IMR-90 (cell line): ENCODE measurements at places on chromosomes 6 and 20. TPM values are rescaled to one million over a fixed set of nuclear protein-coding genes. Genes with fewer than 3 reads are reported as not detected.
A peak's percentile ranks its signal among the peaks of the same experiment; 100 is the strongest.

TCP11 gene
- total RNA-seq: 0.36 and 0.56 TPM in 2 replicates

DNA sequence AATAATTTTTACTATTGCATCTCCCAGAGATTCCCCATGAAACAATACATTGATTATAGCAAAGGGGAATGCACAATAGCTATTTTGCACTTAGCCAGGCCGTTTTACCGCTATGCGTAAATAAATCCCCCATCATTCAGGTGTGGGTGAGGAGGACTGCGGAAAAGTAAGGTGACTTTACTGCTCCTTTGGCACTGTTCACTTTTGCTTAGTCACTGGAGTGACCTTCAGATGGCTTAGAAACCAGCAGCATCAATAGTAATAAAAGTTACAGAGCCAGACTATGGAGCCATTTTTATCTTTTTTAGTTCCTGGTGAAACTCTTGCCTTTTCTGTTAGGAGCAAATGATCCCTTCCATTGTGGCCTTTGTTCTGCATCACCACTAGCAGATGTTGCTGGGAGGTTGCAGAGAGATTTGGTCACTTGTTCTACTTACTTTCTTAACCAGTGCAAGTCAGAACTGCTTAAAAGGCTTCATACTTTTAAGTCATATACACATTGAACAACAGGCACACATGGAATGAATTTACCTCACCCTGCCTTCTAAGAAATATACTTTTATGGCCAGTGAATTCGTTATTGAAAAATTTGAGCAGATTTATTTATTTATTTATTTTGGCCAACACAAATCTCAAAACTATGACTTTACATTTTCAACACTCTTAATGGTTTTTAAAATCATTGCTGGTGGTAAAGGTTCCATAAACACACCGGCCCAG, 12.1 kb upstream of the BTBD3 start:
- H3K27me3 ChIP-seq: no peaks in the 10 kb centered on the region
- no peaks in the 10 kb centered on the region; the same call in 1 of the 2 replicates for H3K36me3 ChIP-seq
- DNase-seq: peak; percentile 29

OR2B6 gene
- total RNA-seq: not detected in 2 replicates

FILIP1 gene
- under 0.01 TPM in 2 replicates for total RNA-seq

TREM1 gene
- total RNA-seq: not detected in 2 replicates

GRCh38 chr20:12315652-12316051, 398.0 kb downstream of the BTBD3 start:
- H3K4me1 ChIP-seq: no peaks in the 10 kb centered on the region
- H3K4me3 ChIP-seq: no peak overlapping the region
- no peaks in the 10 kb centered on the region for H3K36me3 ChIP-seq

DNA sequence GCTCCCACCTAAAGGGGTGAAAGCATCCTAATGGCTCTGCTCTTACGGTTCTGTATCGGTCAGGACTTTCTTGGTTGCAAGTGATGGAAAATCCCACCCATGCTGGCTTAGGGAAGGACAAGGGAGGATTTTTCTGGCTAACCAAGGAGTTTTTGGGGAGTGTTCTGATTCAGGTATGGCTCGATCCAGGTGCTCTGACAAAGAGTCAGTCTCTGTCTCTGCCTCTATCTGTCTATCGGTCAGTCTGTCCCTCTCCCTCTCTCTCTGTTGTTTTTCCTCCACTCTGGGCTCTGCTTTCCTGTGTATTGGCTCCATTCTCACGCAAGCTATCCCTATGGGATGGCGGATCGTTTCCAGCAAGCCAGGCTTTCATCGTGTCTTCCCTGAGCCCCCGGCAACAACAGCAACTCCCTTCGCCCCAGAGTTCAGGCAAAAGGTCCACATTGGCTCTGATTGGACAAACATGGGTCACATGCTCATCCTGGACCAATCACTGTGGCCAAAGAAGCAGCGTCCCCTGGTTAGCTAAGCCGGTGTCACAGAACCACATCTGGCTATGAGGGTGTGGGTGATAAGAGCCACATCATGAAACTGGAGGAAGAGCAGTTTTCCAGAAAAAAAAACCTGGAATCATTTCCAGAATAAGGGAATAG, 160.3 kb downstream of the BMP7 start:
- no peak for DNase-seq
- no peak overlapping the region for H3K4me3 ChIP-seq
- H3K27ac ChIP-seq: no peak overlapping the region
- H3K4me1 ChIP-seq: no peaks in the 10 kb centered on the region
- no peaks in the 10 kb centered on the region for H3K27me3 ChIP-seq
- H3K36me3 ChIP-seq: no peaks in the 10 kb centered on the region

DNA sequence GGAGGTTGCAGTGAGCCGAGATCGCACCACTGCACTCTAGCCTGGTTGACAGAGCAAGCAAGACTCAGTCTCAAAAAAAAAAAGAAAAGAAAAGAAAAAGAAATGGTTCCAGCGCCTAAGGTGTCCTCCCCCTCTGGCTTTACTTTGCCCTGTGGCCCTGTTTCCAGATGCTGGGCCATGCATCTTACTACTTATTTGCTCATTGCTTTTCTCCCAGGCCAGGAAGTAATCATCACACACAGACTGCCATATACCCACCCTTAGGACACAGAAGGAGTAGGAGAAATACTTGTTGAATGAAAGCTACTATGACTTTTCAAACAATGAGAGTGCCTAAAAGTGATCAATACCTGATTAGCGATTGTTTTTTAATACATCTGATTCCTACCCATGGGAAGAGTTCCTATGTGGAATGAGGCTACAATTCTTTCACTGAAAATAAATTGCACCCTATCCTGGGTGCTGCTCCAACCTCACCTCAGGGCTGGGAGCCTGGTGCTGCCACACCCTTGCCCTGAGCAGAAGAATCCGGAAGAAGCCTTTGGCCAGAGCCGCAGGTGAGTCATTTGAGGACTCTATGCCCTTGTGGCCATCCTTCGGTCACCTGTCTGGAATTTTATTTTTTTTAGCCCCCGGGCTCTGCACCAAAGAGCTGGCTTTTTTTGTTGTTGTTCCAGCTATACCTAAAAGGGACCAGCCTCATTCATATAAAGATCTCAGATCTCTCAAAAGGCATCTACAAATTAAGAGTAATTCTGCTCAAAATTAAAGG, 22.7 kb upstream of the TFAP2C start:
- no peak overlapping the region for H3K27ac ChIP-seq
- DNase-seq: no peak
- no peaks in the 10 kb centered on the region for H3K27me3 ChIP-seq
- H3K36me3 ChIP-seq: no peaks in the 10 kb centered on the region
- H3K4me1 ChIP-seq: no peaks in the 10 kb centered on the region
- no peak overlapping the region for H3K4me3 ChIP-seq

PI16 gene
- under 0.01 TPM in 1 of 2 replicates, not detected in the other for total RNA-seq

- no peak overlapping the region for H3K4me3 ChIP-seq
- H3K27me3 ChIP-seq: no peaks in the 10 kb centered on the region
- H3K27ac ChIP-seq: peak overlapping the region; percentile 51; the same call in 1 of the 2 replicates
Measured at GRCh38 chr6:45447005-45447404, 69.3 kb upstream of the SUPT3H start.

C4B gene
- 0.54 and 0.56 TPM in 2 replicates for total RNA-seq

GRCh38 chr20:51169813-51170212, 146.9 kb upstream of the KCNG1 start:
- no peaks in the 10 kb centered on the region for H3K4me1 ChIP-seq
- H3K36me3 ChIP-seq: no peaks in the 10 kb centered on the region
- no peak overlapping the region for H3K27ac ChIP-seq

CLDN20 gene
- not detected in 2 replicates for total RNA-seq

DNA sequence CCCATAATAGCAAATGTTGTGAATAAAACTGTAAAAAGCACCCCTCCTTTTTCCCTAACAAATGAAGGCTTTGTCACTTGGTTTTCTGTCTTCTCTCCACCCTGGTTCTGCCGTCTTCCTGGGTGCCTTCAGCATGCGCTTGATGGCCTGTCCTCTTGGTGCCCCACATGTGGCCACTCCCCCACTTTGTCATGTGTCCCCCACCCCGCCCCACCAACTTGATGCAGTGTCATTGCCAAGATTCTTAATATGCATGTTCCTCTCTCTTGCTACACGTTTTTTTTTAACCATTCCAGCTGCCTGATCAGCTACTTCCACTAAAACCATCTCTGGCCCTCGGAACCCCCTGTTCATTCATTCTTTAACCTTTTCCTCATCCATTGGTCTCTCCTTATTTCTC, 340.3 kb downstream of the QKI start:
- H3K4me1 ChIP-seq: peaks cover 3% of the 10 kb centered on the region; the same call in 1 of the 2 replicates
- no peaks in the 10 kb centered on the region for H3K27me3 ChIP-seq
- H3K4me3 ChIP-seq: no peak overlapping the region
- no peak for DNase-seq
- H3K36me3 ChIP-seq: no peaks in the 10 kb centered on the region

DNA sequence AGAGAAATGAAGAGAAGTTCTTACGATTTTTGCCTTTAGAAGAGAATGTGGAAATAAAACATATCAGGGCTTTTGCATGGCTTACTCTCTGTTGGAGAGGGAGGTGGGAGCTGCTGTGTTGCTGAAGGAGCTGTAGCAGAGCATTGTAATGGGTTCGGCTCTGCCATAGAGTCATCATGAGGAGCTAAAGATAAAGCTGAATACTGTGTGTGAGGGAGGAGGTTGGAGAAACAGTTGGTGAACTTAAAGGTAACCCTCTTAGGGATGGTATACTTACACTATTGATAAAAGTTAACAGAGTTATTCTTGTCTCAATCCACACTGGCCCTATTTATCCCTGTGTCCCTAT, 34.8 kb downstream of the CTNNBL1 start:
- H3K4me3 ChIP-seq: no peak overlapping the region
- peaks cover 3% of the 10 kb centered on the region; the same call in 1 of the 2 replicates for H3K4me1 ChIP-seq
- H3K27me3 ChIP-seq: no peaks in the 10 kb centered on the region
- no peak overlapping the region for H3K27ac ChIP-seq
- peaks cover 1% of the 10 kb centered on the region; the same call in 1 of the 2 replicates for H3K36me3 ChIP-seq

DNA sequence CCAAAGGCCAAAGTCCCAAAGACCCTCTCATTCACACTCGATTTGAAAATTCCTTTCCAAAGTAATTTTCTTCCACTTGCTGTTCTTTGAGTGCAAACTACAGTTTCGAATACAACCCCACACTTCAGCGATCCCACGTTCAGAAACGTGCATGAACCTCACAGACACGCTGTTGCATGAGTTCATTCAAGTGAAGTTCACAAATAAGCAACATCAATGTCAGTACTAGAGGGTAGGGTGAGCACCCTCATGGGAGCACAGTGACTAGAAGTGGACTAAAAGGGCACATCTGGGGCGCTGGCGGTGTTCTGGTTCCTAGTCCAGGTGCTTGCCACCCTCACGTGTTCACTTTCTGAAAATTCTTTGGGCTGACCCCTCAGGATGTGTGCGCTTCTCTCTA, 59.0 kb downstream of the FAM50B start:
- H3K27ac ChIP-seq: no peak overlapping the region
- H3K27me3 ChIP-seq: no peaks in the 10 kb centered on the region
- no peak for DNase-seq
- H3K36me3 ChIP-seq: no peaks in the 10 kb centered on the region
- H3K4me3 ChIP-seq: no peak overlapping the region
